ENCODE measurements at places on chromosomes 7 and 10. TPM values are rescaled to one million over a fixed set of nuclear protein-coding genes. Genes with fewer than 3 reads are reported as not detected.

- DNase-seq = no peak
Measured at GRCh38 chr10:24446739-24447138, 237.8 kb downstream of the KIAA1217 start.

- no peak for DNase-seq
Measured at GRCh38 chr10:52984169-52984568, 211.6 kb upstream of the MBL2 start.

DNA sequence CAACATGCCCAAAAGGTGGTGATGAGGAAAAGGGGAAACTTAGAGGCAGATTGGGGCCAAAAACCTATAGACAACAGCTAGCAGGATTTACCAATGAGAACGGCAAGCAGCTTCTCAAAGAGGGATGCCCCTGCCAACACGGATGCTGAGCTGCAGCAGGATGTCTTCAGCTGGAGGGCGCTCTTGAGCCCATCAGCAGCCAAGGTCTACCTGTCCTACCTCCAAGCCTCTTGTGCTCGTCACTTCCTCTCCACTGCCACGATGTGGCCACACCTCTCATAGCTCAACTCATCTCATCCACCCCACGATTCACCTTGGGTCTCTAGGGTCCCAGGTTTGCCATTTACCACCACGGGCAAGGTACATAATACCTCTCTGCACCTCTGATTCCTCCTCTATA, 36.5 kb downstream of the DLG5 start:
- no peak for DNase-seq

DNA sequence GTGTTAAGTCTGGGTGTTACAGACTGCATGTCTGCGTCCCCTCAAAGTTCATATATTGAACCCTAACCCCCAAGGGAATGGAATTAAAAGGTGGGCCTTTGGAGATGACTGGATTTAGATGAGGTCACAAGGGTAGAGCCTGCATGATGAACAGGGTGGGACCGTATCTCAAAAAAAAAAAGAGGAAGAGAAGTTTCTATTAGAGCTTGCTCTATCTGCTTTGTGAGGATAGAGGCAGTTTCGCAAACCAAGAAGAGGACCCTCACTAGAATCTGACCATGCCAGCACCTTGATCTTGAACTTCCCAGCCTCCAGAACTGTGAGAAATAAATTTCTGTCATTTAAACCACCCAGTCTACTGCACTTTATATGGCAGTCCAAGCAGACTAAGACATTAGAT, 1.4 kb downstream of the KIN start:
- no peak for DNase-seq

DNA sequence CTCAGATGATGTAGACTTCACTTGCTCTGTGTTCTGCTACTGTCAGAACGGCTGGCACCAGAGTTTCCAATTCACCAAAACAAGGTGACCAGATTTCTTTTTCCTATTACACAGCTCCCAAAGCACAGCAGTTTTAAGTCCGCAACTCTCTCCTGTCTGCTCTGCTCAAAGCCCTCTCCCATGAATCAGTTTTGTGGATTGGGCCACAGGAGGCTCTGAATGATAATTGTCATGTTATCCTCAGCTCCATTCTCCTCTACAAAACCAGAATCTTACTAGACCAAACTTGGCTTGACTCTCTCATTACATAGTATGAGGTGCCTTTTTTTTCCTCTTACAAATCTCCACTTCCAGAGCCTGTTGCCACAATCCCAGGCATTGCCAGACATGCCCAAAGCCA, 223.5 kb downstream of the SNX13 start:
- no peak for DNase-seq

APBB1IP gene
- 6.2 TPM for total RNA-seq

GRCh38 chr7:47252675-47253074, 329.2 kb downstream of the TNS3 start:
- no peak for DNase-seq

- no peak for DNase-seq
Measured at GRCh38 chr7:81715984-81716588, 53.8 kb downstream of the HGF start.

AKR1C1 gene
- 31.5 TPM for total RNA-seq

- DNase-seq = no peak
Measured at GRCh38 chr7:30465811-30466180, 12.8 kb downstream of the NOD1 start.

GRCh38 chr7:123494193-123494796, 40.1 kb downstream of the IQUB start:
- no peak for DNase-seq
